Stimulated activated naive CD4-positive, alpha-beta T cell treated with Interleukin-2 at 50 U/mL for 16 hours (primary cell): ENCODE measurements at places on chromosomes 2 and 18.

DNA sequence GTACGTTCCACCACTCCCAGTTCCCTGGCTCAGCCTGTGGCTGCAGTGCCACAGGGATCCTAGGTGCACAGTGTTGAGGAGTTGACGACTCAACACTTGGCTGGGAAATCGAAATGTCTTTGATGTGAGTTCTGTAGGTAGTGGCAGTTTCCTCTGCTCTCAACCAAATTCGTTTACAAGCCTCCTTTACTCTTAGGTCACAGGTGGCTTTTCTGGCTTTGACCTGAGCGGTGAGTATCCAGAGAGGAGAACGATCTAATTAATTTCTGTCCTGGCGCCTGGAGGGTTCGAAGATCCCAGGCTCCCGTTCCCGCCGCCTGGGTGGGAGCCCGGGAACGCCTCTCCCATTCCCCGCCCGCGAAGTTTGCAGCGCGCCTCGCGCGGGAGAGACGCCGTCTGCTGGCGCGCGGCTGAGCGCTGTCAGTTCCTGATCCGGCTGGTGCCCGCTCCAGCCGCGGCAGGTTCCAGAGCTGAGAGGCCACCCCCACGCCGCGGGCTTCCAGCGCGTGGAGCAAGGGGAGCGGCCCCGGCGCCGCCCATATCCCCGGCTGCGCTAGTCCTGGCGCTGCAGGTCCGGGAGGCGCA is at the start of gene LAMA3:
LAMA3 (plus strand) TSS at position 423 of the 585 bp plus-strand sequence. CDS start 231 bp downstream, outside the sequence.
- peak; percentile 11 for DNase-seq

GRCh38 chr2:217993817-217994463 is 8.9 kb downstream of the TNS1 start:
- DNase-seq, result peak; percentile 11

- no peak for DNase-seq
Measured at GRCh38 chr2:218323526-218324472, 31.5 kb upstream of the TMBIM1 start.

DNA sequence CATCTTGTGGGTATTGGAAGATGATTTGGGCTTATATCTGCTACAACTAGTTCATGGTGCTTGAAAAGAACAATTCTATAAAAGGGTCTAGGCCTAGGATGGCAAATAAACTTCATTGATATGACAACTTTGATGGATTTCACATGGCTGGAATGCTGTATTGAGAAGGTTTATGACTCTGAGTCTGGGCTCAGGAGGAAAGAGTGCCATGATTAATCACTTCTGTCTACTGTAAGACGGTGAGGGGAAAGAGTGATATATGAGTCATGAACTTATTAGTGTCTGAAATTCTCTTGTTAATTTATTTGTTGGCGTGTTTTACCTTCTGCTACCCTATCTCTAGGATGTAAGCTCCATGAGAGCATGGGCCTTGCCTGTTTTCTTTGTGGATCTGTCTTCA is 17.0 kb upstream of the ADCYAP1 start:
- no peak for DNase-seq

GRCh38 chr2:230410861-230411569 is 5.0 kb upstream of the SP100 start:
- no peak for DNase-seq
